ENCODE measurements at places on chromosomes 4 and X.

DNA sequence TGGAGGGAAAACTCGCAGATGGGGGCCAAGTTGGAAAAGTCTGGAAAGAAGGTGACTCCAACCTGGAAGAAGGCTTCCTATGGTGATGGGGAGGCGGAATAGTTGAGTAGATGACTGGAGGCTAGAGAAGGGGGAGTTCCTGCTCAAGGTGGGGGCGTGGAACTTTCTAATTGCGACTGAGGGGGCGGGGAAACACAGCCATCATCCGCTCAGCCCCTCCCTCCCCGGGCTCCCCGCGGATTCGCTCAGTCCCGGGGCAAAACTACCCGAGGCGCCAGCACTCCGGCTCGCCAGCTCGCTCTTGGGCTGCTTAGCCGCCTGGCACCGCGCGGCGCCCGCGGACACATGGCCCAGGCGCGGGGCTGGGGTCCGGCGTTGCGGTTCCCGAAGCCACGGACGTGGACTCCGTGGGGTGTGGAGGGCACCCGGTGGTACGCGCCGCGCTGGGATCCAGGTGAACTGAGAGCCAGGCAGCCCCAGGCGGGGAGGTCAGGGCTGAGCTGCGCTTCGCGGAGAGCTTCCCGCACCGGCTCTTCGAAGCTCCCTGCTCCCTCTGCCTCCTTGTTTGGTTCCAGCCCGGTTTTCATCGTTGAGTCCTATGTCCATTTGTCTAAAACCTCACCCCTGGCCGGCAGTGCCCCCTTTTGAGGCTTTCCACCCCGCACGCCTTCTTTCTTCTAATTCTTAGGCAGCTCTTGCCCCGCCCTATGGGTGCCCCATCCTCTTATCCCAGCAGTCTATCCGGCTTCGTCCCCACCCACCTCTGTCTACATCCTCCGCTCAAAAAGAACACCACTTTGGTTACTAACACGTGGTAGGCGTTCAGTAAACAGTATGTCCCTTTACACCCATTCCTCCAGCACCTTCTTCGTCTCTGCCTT, 38.9 kb downstream of the STARD8 start:
- no peak for DNase-seq

DNA sequence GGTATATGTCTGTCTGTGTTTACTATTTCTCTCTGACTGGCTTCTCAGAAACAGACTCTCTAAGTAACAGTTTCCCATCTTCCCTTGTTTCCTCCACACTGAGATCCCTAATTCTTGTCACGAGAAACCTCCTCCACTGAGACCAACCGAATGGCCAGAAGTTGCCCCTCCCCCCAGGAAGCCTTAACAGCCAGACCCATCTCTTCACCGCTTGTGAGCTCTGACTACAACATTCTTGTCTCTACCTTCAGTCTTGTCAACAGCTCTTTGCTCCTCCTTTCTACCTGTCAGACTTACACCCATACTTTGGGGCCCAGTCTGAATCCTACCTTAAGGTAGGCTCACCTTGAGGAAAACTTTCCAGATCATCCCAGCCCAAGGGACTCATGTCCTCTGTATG, 90.8 kb downstream of the NHSL2 start:
- no peak for DNase-seq

DNA sequence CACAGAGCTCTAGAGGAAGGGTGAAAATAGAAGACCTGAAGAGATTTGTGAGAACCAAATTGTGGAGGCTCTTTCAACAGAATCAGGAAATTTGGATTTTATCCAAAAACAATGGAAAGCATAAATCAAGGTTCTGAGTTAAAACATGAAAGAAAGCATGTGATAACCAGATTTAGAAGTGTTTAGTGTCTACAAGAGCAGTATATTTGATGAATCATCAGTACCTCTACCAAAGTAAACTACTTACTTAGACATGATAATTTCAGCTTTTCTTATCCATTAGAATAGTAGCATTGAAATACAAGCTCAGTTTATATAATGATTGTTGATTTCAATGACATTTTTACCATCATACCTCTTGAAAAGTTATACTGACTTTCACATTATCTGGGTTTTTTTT, 25.9 kb upstream of the INTU start:
- DNase-seq, result no peak

- DNase-seq, result no peak
Measured at GRCh38 chr4:153332936-153333335, 11.6 kb upstream of the MND1 start.

DNA sequence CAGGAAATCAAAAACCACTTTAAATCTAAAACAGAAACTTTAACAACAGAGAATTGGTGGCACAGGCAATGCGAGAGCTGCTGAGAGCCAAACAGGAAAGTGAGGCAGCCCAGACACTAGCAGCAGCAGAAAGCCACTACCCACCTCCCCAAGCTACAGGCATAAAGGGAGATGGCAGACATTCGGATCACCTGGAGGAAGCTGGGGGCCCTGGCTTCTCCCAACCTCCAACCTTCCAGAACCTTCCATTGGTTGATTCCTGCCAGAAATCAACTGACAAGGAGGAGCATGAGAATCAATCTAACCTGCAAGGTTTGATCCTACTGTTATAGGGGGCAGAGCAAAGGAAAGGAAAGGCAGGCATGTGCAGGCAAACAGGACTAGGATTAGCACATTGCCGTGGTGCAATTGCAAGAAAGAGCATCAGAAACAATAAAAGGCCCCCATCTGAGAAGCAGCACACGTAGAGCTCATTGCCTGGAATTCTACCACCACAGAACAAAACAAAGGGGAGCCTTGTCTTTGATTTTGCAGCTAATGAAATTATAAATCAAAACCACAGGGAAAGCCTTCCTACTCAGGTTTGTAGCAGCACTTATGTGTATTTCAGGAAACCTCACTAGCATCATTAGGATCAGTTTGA, 427.3 kb upstream of the RASGEF1B start:
- DNase-seq, result no peak

DNA sequence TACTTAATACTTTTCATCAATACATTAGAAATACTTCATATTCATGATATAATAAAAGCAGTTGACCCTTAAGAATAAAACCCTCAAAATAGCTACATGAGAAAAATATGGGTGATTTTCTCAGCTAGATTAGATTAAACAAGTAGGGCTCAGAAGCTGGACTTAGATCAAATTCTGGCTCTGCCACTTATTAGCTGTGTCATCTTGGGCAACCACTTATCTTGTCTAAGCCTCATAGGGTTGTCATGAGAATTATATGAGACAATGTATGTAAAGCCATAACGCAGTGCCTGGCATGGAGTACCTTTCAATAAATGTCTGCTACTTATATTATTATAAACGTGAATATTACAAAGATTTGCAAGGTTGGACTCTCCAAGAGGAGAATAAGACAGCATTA, 84.3 kb upstream of the PGRMC2 start:
- DNase-seq, result no peak

DNA sequence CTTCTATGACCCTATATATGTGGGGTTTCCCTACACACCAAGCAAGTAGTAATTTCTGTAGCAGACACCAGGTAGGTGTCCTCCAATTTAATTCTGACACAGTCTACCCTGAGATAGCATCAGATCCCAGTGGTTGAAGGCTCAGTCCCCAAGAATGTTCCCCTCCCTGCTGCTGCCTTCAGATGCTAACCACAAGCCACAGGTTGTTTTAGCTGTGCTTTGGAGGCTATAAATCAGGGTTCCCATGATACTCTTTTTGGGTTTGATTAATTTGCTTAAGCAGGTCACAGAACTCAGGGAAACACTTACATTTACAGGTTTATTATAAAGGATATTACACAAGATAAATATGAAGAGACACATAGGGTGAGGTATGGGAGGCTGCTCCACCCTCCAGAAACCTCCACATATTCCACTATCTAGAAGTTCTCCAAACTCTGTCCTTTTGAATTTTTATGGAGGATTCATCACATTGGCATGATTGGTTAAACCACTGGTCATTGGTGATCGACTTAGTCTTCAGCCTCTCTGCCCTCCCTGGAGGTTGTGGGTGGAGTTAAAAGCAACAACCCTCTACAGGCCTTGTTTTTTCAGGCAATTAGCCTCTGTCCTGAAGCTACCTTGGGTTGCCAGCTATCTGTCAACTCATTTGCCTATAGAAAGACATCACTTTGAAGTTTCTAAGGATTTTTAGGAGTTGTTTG, 50.8 kb downstream of the GRIA2 start:
- DNase-seq, result no peak

- no peak for DNase-seq
Measured at GRCh38 chr4:176874721-176875445, 82.2 kb upstream of the VEGFC start.

DNA sequence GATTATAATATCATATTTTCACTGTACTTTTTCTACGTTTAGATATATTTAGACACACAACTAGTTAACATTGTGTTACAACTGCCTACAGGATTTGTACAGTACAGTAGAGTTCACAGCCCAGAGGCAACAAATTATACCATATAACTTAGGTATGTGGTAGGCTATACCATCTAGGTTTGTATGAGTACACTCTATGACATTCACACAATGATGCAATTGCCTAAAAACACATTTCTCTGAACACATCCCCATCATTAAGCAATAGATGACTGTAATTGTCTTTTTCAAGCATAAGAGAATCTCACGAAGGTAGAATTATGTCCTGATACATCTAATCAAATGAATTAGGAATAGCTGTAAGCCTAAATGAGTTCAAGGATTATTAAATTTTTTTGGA, 12.3 kb upstream of the TIGD2 start:
- no peak for DNase-seq

DNA sequence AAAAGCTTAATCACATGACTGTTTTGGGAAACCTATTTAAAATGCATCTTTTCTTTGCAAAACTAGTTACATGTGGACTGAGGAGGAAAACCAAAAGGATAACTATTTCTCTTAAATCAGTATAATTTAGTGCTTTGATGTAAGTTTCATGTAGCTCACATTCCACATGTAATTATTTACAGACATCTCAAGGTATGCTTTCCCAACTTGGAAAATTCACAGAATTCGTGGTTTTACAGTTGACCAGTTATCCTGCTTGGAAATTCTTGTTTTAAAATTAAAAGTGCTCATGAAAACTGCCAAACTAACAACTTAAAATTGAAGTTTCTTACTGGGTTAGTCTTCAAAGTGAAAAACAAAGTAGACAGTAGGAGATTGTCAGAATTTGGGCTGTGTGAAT, 52.4 kb downstream of the EDNRA start:
- DNase-seq, result no peak

DNA sequence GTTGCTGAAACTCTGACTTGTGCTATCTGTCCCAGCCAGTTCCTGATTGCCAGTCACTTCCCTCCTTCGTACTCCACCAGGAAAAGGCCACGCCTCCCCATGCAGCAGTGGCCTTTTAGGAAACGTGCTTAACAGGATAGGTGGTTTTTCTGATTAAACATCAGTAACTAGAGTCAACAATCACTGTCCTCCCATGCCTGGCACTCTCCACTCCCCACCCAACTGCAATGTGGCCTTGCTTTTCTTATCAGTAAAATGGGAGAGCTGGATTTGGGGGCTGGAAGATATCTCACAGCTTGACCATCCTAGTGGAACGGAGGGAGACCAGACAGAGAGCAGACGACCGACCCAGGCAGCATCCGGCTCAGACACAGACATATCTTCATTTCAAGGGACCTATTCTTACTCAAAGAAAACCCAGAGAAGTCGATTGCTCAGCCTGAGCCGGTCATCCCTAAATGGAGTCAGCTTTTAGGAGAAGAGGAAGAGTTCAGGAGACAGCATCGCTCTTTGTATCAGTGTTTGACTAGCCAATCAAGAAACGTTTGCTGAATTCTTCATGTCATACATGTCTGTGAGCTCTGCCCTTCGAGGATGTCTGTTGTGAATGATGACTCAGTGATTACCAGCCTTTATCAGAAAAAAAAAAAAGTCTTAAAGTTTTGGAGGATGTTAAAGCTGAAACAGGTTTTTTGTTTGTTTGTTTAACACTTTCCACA, 12.7 kb upstream of the UBA6 start:
- no peak for DNase-seq

- no peak for DNase-seq
Measured at GRCh38 chr4:99252746-99253145, 33.7 kb upstream of the ADH6 start.

DNA sequence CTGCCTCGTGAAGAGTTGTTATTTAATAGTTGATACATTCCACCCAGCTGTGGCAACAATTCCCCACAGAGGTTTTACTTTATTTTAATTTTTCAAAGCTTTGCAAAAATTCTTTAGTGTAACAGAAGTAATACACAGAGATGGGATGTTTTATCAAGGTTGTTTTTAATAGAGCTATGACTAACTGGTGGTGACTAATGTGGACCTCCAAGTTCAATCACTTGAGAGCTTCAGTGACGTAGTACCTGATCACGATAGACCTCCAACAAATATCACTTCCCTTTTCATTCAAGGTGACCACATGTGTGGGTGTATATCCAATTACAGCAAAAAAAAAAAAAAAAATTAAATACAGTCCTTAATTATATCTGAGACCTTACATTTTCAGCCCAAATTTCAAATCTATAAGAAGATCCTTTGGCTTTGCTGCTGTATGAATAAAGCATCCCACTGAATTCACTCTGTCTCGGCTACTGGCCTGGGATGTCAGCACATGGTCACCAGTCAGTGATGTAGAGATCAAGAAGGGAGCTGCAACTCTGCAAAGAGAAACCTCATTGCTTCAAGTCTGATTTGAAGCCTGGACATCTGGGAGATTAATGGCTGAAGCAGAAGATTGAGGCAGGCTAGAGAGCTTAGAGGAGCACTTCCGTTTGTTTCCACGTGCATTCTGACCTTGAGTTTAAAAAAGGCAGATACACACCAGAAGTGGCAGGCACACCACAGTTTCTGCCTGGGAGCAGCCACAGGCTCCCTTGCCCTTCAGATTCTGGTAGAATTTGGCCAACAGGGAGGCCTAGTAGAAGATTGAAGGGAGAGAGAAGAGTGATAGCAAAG, 345.9 kb upstream of the NOCT start:
- no peak for DNase-seq

DNA sequence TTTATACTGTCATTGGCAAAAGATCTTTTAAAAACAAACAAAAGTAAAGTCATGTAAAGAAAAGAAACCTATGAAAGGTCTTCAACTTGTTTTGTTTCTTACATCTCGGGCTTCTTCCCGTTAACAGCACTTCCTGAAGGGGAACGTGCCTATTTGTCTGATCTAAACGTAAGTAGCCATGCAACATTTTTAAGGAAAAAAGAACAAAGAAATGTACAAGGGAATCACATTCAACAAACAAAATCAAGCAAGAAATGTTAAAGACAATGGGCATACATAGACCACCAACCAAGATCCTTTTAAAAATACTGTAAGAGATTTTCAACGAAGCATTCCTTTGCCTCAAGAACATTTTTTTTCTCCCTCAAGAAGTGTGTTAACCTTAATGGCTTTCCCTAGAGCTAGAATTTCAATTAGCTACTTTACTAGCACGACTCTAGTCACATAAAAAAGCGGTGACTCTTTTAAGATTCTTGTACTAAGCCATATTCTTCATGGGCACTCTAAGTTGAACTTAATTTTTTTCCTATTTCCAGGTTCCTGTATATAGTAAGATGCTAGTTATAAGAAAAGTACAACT, 112.0 kb upstream of the TTC29 start:
- no peak for DNase-seq

GRCh38 chr4:114864060-114864459, 249.4 kb downstream of the NDST4 start:
- no peak for DNase-seq

GRCh38 chr4:183905081-183905592, at the start of gene STOX2:
TSS of gene STOX2 (plus strand) at chr4:183905307. CDS start at chr4:183906791, 1,484 bp downstream.
- no peak for DNase-seq

GRCh38 chr4:138658518-138658917, 357.1 kb upstream of the NOCT start:
- DNase-seq, result no peak

GRCh38 chr4:152256996-152257395, 278.9 kb downstream of the FBXW7 start:
- no peak for DNase-seq

GRCh38 chr4:17097362-17097761, 198.9 kb upstream of the LDB2 start:
- DNase-seq, result no peak

- no peak for DNase-seq
Measured at GRCh38 chr4:156388826-156389225, 435.2 kb upstream of the CTSO start.
